Activated T-cell treated with anti-CD3 and anti-CD28 coated beads, Interleukin-2, amount 50 U/mL, for 24 hours (primary cell): ENCODE measurements at places on chromosomes 16 and 17.

GRCh38 chr17:73466704-73467433 lies 155.1 kb upstream of the CDC42EP4 start:
- H3K4me1 ChIP-seq: peaks cover 1% of the 10 kb centered on the region
- H3K27ac ChIP-seq: no peak overlapping the region
- H3K4me3 ChIP-seq: no peak overlapping the region
- H3K36me3 ChIP-seq: no peaks in the 10 kb centered on the region

- H3K27me3 ChIP-seq: no peaks in the 10 kb centered on the region
- peaks cover 47% of the 10 kb centered on the region for H3K4me1 ChIP-seq
- H3K4me3 ChIP-seq: no peak overlapping the region
These were observed 23.6 kb downstream of the TNS4 start for GRCh38 chr17:40477796-40478195.

GRCh38 chr17:28916302-28916934 lies 13.5 kb upstream of the DHRS13 start:
- H3K36me3 ChIP-seq: peaks cover 96% of the 10 kb centered on the region
- no peak overlapping the region for H3K4me3 ChIP-seq
- H3K27me3 ChIP-seq: no peaks in the 10 kb centered on the region

GRCh38 chr17:8292639-8293395 lies 2.4 kb downstream of the SLC25A35 start:
- H3K36me3 ChIP-seq: peaks cover 23% of the 10 kb centered on the region
- peaks cover 40% of the 10 kb centered on the region for H3K4me1 ChIP-seq

- H3K27me3 ChIP-seq: peaks cover 42% of the 10 kb centered on the region
- H3K4me1 ChIP-seq: no peaks in the 10 kb centered on the region
- H3K36me3 ChIP-seq: no peaks in the 10 kb centered on the region
- no peak overlapping the region for H3K4me3 ChIP-seq
- no peak for DNase-seq
These were observed 152.7 kb upstream of the GNAO1 start for GRCh38 chr16:56038564-56039098.

DNA sequence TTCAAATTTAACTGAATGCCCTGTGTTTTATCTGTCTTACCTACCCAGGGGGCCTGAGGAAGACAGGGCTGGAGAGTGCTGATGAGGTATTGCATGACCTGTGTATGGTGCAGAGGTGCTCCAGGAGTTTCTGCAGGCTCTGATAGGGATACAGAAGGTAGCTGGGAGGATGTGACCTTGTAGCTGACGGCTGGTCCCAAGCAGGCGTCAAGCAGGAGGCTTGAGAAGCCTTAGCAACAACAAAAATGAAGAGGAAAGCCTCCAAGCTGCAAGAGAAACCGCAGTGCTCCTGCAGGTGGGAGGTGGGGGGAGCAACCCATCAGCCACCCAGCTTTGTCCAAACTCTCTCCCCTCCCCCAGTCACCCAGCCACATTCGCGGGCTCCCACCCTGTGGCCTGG lies 40.4 kb downstream of the LAT start:
- no peaks in the 10 kb centered on the region for H3K36me3 ChIP-seq
- H3K27ac ChIP-seq: peak overlapping the region; percentile 42
- no peaks in the 10 kb centered on the region for H3K27me3 ChIP-seq
- H3K4me1 ChIP-seq: peaks cover 90% of the 10 kb centered on the region
- peak overlapping the region; percentile 31 for H3K4me3 ChIP-seq

DNA sequence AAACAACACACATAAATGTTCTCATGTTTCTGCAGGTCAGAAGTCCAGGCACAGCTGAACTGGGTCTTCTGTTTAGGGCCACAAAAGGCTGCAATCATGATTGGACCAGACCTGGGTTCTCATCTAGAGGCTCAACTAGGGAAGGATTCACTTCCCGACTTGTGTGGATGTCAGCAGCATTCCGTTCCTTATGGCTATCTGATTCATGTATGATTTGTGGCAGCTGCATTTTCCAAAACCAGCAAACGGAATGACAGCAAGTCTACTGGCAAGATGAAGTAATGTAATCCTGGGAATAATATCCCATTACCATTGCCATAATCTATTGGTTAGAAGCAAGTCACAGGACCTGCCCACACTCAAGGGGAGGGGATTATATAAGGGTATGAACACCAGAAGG lies 22.1 kb downstream of the CEP112 start:
- DNase-seq: no peak
- no peaks in the 10 kb centered on the region for H3K36me3 ChIP-seq
- H3K27me3 ChIP-seq: no peaks in the 10 kb centered on the region
- H3K27ac ChIP-seq: no peak overlapping the region
- no peak overlapping the region for H3K4me3 ChIP-seq

DNA sequence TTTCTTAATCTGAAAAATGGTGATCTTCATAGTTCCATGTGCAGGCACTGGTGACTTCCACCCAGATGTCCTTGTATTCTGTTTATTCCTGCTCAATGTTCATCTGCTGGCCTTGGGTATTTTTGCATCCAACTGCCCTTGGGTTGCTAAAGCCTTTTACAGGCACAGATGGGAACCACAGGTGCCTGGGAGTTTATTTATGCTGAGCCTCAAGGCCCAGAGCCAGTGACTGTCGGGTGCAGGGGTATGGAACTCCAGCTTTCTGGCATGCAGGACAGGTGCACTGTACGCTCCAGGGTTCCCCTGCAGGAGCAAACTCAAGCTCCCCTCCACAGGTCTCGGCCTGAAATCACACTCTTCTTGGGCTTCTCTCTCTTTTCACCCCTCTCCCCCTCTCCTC lies 22.3 kb downstream of the DYNLRB2 start:
- H3K36me3 ChIP-seq: no peaks in the 10 kb centered on the region
- no peak overlapping the region for H3K4me3 ChIP-seq
- DNase-seq: no peak
- no peaks in the 10 kb centered on the region for H3K27me3 ChIP-seq

DNA sequence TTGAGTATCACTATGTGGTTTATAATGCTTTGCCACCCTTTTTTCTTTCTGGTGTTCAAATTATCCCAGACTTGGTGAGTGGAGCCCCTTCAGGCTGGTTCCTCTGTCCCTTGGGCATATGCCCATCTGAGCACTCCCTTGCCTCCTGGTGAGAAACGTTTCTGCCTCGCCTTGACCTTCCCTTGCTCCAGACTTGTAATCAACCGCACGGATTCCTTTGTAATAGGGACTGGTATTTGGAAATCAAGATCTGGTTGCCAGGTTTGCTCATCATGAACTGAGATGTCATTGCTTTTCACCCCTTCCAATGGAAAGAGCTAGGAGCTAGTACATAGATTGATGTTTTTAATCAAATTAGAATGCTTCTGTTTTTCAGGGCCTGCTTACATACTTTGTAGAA lies 43.7 kb downstream of the SEC14L1 start:
- H3K27me3 ChIP-seq: no peaks in the 10 kb centered on the region
- peaks cover 5% of the 10 kb centered on the region for H3K36me3 ChIP-seq
- H3K4me3 ChIP-seq: no peak overlapping the region
- H3K27ac ChIP-seq: no peak overlapping the region
